ENCODE measurements at places on chromosomes 7 and 10.

DNA sequence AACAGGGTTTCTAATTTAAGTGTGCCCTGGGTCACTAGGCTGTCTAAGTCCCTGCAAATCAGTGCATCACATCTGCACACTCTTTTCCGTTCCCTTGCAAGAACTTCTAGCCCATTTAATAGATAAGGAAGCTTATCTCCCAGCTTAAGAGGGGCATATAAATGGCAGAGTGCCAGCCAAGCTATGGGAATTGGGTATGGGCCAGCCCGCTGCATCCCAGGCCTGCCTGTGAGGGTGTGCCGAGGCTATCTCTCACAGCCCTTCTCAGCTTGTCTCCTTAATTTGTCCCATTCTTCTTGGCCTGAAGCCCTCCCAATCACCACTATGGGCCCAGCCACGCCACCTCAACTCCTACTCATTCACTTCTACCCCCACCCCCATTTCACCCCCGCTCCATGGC lies 14.7 kb downstream of the AQP1 start:
- ATAC-seq = no peak

GRCh38 chr7:32477649-32477980 lies 12.6 kb downstream of the LSM5 start:
- no peak for ATAC-seq

DNA sequence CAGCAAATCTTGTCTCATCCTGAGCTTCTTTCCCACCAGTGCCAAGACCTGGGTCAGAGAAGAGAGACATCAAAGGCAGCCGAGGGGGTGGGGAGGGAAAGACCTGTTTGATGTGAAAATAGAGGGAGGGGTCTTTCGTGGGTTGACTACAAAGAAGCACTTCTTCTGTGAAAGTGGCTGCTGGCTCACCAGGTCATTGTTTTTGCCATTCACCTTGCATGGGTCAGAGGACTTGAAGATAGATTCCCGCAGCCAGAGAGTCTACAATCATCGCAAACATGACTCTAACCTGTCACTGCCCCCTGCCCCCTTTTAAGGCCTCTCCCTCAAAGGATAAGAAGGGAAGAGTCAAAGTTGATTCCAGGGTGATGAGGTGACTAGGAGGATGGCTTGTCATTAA lies 166.1 kb upstream of the BMPER start:
- no peak for ATAC-seq

- ATAC-seq = no peak
Measured at GRCh38 chr7:106614751-106615150, 46.2 kb downstream of the CCDC71L start.

- ATAC-seq = no peak
Measured at GRCh38 chr7:141641876-141642275, 60.1 kb downstream of the DENND11 start.

DNA sequence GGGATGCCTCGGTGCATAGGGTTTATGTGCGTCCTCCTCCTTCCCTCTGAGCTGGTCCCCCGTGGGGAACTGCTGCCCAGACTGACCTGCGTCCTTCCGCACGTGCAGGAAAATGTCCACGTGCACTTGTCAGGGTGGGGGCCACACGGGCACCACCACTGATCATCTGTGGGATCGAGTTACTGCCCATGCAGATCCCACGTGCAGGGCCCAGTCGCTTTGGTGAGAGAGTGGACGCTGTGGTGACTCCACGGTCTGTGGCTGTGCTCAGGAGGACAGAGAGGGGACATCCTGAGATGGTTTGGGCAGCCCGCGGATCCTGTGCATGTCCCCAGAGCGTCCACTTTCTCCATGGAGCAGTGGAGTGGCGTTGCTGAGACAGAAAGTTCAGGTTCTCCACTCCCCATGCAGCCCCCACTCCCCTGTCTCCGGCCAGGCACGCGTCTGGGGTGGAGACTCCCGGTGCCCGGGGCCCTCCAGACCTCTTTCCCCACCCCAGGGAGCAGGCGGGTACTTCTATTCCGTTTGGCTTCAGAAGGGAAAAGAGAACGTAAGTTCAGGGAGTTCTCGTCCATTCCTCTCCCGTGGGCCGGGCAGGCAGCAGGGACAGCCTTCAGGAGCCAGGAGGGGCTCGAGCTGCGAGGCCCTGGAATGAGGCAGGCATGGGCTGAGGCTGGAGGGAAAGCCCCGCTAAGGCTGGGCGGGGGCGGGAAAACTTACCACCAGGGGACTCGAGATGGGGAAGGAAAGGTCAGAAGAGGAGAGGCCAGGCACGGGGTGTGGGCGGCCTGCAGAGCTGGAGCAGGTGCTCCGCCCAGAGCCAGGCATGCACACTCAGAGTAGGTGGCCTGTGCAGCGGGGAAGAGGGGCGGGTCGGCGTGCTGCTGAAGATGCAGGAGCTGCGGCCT lies 59.9 kb downstream of the EGFR start:
- ATAC-seq = peak; percentile 6

GRCh38 chr7:117158941-117159697 lies 163.7 kb downstream of the WNT2 start:
- ATAC-seq = no peak

DNA sequence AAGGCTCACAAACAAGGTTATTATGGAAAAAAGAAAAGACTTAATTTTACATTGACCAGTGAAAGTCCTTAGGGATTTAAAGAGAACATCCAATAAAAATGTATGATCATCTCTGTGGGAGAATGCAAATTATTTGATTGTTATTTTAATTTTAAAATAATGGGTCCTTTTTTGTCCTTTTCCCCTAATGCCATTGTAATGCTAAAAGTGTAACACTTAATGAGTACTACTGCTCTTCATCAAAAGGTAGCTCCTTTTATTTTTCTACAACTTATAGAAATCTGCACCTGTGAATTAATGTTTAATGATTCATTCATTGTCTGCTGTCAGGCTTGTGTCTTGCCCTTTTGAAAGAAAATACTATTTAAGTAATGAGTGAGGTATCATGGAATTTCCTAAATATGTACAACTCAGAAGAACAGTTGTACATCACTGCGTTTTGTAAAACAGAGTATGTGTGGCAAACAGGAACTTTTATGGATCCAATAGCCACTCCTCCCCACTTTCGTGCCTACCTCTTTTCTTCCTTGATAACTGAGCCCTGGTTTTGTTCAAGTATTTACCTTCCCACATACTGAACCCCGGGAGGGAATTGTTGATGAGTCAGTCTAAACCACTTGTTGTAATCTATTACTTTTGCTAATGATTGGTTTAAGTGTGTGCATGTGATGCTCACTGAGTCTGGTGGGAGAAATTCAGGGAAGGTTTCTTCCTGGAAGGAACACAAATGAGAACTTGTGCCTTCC lies 19.9 kb upstream of the TRUB1 start:
- no peak for ATAC-seq

GRCh38 chr7:5532536-5533335 lies 109.1 kb upstream of the TNRC18 start:
- peak; percentile 8 for ATAC-seq

DNA sequence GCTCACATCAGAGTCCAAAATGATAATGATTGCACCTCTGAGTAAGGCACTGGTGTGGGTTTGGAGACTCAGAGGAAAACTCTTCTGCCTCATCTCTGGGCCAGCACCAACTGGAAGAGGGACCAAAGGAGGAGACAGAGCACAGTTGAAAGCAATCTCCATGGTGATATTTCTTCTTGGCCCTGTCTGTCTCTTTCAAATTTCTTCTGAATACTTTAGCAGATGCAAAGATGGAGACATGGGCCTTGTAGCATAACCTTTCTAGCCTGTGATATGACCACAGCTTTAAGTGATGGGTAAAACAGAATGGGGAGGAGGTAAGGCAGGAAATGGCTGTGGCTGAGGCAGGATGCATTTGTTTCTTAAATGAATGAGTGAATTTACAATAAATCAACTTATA lies 12.2 kb upstream of the GIMAP7 start:
- no peak for ATAC-seq

DNA sequence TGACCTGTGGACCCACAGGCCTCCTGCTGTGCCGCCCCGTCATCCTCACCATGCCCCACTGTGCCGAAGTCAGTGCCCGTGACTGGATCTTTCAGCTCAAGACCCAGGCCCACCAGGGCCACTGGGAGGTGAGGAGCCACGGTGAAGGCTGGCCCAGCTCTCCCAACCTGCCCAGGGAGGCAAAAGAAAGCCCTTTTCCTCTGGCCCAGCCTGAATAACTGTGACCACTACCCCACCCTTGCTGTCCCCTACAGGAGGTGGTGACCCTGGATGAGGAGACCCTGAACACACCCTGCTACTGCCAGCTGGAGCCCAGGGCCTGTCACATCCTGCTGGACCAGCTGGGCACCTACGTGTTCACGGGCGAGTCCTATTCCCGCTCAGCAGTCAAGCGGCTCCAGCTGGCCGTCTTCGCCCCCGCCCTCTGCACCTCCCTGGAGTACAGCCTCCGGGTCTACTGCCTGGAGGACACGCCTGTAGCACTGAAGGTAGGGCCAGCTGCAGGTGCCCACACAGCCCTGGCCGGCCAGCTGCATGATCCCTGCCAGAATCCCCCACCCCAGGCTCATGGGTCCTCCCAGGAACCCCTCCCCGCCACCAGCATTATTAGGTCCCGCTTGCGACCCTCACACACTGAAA lies 25.5 kb upstream of the SLC29A3 start:
- ATAC-seq = no peak

GRCh38 chr10:77603534-77603927 lies 34.1 kb downstream of the KCNMA1 start:
- peak; percentile 22 for ATAC-seq

DNA sequence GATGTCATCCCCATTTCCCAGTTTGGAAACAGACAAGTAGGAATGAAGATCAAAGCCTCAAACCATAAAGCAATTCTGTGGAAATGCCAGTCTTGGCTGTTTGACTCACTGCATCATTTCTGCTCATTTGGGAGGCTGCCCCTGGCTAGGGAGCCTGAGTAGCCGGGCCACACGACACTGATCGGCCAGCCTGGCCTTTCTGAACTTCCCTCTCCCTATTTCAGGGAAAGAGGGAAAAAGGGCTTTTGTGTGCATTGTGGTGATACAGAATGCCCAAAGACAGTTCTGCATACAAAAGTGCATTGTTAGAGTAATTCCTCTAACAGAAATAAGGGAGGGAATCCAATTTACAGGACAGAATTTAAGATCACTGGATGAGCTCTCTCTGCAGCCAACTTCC lies 41.7 kb upstream of the OPALIN start:
- ATAC-seq = no peak

GRCh38 chr7:14069961-14070360 lies 80.5 kb upstream of the ETV1 start:
- ATAC-seq = no peak

DNA sequence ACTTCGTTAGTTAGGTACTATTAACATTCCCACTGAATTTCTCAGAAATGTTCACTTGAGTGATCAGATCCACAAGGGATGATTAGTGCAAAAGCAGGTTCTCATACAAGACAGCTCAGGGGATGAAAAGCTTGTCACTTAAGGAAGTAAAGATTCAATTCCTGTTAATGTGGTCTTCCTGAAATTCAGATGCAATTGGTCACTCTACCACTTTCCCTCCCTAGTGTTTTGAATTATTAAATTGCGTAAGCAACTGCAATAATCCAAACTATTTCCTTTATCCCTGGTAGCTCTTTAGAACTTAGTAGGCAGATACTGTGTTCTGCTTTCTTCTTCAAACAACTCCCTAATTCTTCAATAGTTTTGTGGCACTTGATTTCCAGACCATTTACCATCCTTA lies 121.4 kb downstream of the MAGI2 start:
- ATAC-seq = no peak

DNA sequence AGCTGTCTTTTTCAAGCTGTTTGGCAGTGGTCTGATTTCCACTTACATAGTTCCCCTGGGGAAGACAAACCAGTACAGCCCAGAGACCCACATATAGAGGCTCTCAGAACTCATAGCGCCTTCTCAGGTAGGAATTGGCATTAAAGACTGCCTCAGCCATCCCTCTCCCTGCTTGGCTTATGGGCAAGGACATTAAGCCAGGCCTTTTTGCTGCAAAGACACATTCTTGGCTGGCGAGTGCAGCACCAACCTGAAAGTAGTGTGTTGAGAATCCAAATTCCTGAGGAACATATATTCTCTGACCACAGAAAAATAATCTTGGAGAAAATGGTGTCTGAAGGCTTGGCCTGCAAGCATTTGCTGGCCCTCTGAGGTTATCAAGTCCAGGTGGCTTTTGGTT lies 39.2 kb upstream of the HPS1 start:
- ATAC-seq = no peak

GRCh38 chr10:21022821-21023220 lies 125.7 kb upstream of the NEBL start:
- ATAC-seq = no peak

- ATAC-seq = no peak
Measured at GRCh38 chr10:128863411-128863810, 603.6 kb upstream of the MGMT start.

DNA sequence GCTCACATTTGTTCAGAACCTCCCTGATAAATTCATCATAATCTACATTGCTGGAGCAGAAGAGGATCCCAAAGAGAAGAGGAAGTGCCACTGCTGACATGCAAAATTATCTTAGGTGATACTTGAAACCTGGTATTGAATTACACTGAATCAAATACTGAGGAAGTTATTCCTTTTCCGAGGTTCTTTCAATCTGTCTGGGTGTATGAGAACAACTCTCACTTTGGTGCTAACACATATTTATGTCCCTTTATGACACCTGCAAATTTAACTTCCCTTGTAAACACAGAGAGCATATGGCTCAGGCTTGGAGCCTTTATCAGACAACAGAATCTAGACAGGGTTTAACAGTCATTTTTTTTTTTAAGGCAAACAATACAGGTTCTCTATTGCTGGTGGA lies 131.4 kb downstream of the SRPK2 start:
- no peak for ATAC-seq

GRCh38 chr10:21969326-21970287 lies 33.9 kb downstream of the DNAJC1 start:
- ATAC-seq = no peak

- ATAC-seq = no peak
Measured at GRCh38 chr7:131459256-131459655, 97.2 kb downstream of the PODXL start.

GRCh38 chr10:112938808-112939482 lies 11.1 kb upstream of the TCF7L2 start:
- no peak for ATAC-seq

- no peak for ATAC-seq
Measured at GRCh38 chr7:159008417-159008816, 136.2 kb downstream of the VIPR2 start.

GRCh38 chr10:103645141-103646054 lies 151.9 kb downstream of the NEURL1 start:
- peak; percentile 71 for ATAC-seq

- no peak for ATAC-seq
Measured at GRCh38 chr10:79436850-79437103, 8.6 kb downstream of the ZCCHC24 start.

DNA sequence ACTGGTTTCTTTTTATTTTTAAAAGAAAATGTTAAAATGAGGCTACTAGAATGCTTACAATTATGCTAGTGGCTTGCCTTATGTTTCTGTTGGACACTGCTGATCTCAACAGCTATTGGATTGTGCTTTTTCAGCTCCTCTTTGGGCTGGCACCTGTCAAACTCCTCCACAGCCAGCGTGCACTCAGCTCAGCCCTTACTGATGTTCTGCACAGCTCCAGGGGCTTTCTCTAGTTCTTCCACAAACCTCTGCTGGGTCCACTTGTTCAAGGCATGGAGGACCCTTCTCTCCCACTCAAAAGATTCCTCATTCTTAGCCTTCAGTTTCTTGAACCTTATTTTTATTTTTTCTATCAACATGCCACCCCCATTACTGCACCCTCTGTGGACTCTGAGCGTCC lies 96.0 kb downstream of the VIPR2 start:
- ATAC-seq = no peak

GRCh38 chr10:4255751-4256150 lies 470.7 kb upstream of the KLF6 start:
- no peak for ATAC-seq

GRCh38 chr10:43040482-43041256 lies 36.2 kb upstream of the RET start:
- ATAC-seq = no peak

GRCh38 chr10:122455376-122456079 lies 1.1 kb downstream of the ARMS2 start:
- ATAC-seq = no peak

All from gastroesophageal sphincter (tissue), 4 donors.